ENCODE measurements at places on chromosomes 1 and 21. TPM values are rescaled to one million over a fixed set of nuclear protein-coding genes. Genes with fewer than 3 reads are reported as not detected.

CCT3 gene
- 406 TPM for total RNA-seq

TMCC2 gene
- 10.3 TPM for total RNA-seq

DNA sequence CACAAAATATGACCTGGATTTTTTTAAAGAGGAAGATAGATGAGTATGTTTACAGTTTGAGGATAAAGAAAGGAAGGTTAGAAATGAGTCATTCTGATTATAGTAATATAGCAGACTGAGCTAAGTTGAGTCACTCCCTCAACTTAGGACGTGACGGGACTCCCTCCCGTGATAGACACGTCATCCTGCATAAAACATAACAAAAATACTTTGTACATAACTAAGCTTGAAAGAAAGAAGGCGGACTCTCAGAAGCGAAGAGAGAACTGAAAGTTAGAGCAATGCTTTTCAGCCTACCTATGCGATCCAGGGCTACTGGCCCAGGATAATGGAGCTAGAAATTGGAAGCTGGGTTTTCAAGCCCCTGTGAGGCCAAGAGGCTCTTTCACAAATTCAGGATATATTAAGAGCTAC, 53.0 kb upstream of the DESI2 start:
- DNase-seq, result peak; percentile 73
- peaks cover 9% of the 10 kb centered on the region for H3K4me1 ChIP-seq
- peak overlapping the region; percentile 11 for H3K4me3 ChIP-seq
- H3K36me3 ChIP-seq, result no peaks in the 10 kb centered on the region
- H3K27ac ChIP-seq, result peak overlapping the region; percentile 26

DNA sequence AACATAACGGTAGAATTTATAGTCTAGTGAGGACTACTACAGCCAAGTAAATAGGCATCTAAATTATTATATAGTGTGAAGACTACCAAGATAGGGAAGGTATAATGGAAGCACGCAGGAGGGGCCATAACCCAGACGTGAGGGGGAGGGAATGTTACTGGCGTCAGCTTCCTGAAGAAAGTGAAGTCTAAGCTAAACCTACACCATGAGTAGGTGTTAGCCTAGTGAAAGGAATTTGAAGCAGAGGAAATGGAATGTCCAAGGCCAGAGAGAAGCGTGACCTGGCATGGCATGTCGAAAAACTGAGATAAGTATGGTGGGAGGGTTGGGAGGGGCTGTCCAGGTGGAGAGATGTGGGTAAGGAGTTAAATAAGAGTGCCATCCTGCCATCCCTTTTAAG, 140.5 kb downstream of the SLC44A5 start:
- no peaks in the 10 kb centered on the region for H3K4me1 ChIP-seq
- no peak overlapping the region for H3K27ac ChIP-seq
- no peak for DNase-seq
- H3K27me3 ChIP-seq, result no peaks in the 10 kb centered on the region
- H3K4me3 ChIP-seq, result no peak overlapping the region

GRCh38 chr1:11412141-11412540, 66.8 kb upstream of the DISP3 start:
- H3K4me3 ChIP-seq, result no peak overlapping the region
- no peaks in the 10 kb centered on the region for H3K36me3 ChIP-seq
- no peak for DNase-seq
- H3K27ac ChIP-seq, result no peak overlapping the region
- H3K27me3 ChIP-seq, result peaks cover 52% of the 10 kb centered on the region
- H3K4me1 ChIP-seq, result no peaks in the 10 kb centered on the region

DNA sequence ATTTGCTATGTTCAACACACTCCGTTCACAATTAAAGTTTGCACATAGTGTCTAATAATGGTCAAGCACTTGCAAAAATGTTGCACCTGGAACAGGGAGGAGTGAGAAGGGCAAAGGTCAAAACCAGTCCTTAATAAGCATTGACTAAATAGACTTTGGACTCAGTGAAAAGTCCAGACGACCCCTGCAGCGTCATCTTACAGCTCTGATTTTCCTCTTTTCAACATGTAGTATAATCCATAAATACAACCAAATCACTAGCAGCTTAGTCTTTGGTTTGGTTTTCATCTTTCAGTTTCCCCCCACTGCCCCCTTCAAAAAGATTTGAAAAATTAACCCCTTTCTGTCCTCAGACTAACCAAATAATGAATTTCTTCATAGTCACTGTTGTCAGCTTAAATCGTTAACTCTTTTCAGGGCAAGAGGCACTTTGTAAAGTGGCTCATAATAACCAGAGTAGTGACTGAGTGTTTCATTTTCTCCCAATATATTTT, 290.3 kb downstream of the PTPRC start:
- H3K4me3 ChIP-seq, result no peak overlapping the region
- H3K27me3 ChIP-seq, result no peaks in the 10 kb centered on the region
- no peak for DNase-seq
- peaks cover 26% of the 10 kb centered on the region for H3K4me1 ChIP-seq

Data from SJSA1 (cell line).